ENCODE measurements at places on chromosomes 5 and 9. TPM values are rescaled to one million over a fixed set of nuclear protein-coding genes. Genes with fewer than 3 reads are reported as not detected.
A peak's percentile ranks its signal among the peaks of the same experiment; 100 is the strongest.

DNA sequence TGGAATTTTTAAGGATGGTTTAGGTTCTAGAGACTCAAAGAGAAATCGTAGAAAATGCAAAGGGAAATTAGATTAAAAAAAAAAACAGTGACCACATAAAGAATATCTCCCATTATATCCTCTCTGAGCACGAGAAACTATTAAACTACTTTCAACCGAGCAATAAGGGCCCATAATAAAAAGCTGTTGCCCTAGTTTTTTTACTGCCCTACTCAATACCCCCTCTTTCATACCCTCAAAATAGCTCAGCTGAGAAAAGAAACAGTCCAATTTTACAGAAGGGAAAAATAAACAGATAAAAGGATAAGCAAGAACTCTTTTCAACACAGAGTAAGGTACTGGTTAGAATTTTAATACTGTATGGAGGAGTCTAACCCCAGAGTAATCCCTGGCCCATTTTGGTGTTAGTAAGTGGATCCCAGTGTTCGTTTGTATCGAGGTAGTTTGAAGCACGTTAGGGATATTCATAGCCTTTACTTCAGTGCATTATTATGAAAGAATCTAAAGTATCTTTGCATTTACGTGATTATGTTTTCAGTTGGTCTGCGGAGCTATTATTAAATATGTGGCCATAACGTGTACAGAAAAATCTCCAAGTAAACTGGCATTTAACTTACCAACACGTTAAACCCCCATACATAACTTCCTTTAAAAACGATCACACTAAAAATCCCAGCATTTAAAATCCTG is 980 bp upstream of the RHOBTB3 start:
- H3K27ac ChIP-seq: no peak overlapping the region
- H3K4me3 ChIP-seq: no peak overlapping the region
- peaks cover 59% of the 10 kb centered on the region for H3K27me3 ChIP-seq

GRCh38 chr9:69502671-69503301 is 169.4 kb downstream of the APBA1 start:
- peak; percentile 52 for DNase-seq
- no peak overlapping the region for H3K4me3 ChIP-seq
- H3K4me1 ChIP-seq: no peaks in the 10 kb centered on the region
- no peaks in the 10 kb centered on the region for H3K36me3 ChIP-seq
- H3K27me3 ChIP-seq: no peaks in the 10 kb centered on the region

Gene OR1K1
- 0.41 TPM for polyA plus RNA-seq

Gene ADAMTS2
- polyA plus RNA-seq: 0.03 TPM

DNA sequence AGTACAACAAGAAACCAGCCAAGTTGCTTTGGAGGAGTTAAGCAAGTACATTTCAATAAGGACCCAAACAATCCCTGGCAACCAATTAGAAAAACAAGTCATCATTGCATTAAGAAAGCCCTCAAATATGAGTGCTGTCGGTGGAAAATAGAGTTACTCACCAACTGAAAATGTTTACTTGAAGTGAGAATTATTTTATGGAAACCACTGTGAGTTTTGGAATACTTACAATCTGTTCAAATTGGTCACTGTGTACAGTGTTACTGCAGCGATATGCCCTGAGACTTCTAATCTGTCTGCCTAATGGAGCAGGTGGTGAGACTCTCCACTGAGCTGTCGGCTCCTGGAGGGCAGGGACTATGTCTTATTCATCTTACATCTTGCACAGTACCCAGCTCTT is 1073.2 kb upstream of the DMAC1 start:
- no peaks in the 10 kb centered on the region for H3K36me3 ChIP-seq
- H3K4me1 ChIP-seq: no peaks in the 10 kb centered on the region
- no peaks in the 10 kb centered on the region for H3K27me3 ChIP-seq
- H3K27ac ChIP-seq: no peak overlapping the region

Gene LPAR1
- polyA plus RNA-seq: not detected

DNA sequence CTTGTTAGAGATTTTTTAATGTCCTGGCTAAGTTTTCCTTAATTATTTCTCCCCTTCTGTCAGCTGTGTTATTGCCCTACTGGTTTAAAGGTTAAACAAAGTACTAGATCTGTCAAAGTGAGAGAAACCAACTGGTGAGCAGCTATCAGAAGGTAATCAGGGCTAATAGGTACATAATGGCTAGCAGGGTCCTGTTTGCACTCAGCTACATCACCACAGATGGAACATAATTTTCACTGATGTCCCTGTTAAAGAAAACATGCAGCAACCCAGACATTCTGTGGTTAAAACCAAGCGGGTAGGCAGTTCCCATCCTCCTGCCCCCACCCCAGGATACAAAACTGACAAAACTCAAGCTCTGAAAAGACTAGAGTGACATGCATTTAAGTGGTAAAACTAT is 473.9 kb downstream of the NR2F1-AS1 start:
- H3K27ac ChIP-seq: no peak overlapping the region
- H3K4me1 ChIP-seq: no peaks in the 10 kb centered on the region
- no peak overlapping the region for H3K4me3 ChIP-seq
- DNase-seq: no peak

Gene CDO1
- polyA plus RNA-seq: 0.16 TPM

DNA sequence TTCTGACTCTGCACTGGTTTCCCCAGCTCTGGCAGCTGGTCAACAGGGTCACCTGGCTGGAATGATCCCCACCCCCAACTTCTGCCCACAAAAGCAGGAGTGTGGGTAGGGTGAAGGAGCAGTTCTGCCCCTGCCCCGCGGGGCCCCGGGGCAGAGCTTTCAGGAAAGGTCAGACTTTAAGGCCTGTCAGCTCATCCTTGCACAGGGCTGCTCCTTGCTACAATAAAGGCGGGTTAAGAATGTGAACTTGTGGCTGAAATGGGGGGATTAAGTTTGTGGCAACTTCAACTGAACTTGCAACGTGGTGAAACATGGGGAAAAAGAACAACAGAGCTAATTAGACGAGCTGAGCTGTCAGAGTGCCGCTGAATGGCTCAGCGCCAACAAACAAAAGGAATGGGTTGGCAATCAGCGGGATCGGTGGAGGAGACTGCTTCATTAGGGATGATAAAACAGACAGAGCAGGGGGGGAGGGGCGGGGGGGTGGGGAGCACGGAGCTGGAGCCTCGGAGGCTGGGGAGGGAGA is 50.8 kb downstream of the CRB2 start:
- no peak for DNase-seq
- no peak overlapping the region for H3K27ac ChIP-seq
- no peak overlapping the region for H3K4me3 ChIP-seq
- H3K36me3 ChIP-seq: no peaks in the 10 kb centered on the region
- no peaks in the 10 kb centered on the region for H3K4me1 ChIP-seq

- DNase-seq: no peak
- H3K4me3 ChIP-seq: no peak overlapping the region
- H3K4me1 ChIP-seq: peaks cover 9% of the 10 kb centered on the region
These were observed 230.5 kb downstream of the ESM1 start for GRCh38 chr5:54754878-54755277.

DNA sequence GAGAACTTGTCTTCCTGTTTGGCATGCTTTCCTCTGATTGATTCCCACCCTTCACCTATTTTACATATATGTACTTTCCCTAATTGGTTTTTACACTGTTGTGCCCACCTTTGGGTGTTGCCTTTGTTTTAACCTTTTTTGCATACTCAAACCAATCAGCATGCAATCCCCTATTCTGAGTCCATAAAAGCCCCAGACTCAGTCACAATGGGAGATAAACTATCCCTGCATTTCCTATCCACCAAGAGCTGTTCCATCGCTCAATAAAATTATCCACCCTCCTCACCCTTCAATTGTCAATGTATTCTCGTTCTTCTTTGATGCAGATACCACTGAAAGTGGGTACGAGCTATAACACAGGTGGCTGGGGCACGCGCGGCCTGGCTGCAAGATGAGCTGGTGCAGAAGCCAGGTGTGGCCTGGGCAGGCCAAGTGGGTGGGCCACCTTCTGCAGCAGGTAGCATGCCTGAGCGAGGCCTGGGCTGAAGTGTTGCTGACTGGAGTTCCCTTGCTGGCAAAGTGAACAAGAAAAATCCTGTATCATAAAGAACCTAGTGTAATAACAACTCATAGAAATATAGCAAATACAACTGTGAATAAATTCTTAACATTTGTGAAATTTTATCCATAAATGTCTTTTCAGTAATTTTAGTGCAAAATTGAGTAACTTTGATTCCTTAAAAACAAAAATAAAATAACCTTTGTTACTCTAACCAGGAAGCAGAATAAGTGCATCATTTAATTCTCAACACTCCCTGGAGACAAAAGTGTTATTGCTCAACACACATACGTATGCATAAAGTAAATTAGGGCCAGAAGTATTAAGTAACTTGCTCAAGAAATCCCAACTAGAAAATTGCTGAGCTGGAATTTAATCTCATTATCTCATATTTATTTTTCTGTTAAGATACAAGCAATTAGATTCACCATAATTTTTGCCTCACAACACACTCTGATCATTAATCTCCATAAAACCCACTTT is 685.3 kb upstream of the EDIL3 start:
- no peaks in the 10 kb centered on the region for H3K4me1 ChIP-seq
- no peaks in the 10 kb centered on the region for H3K27me3 ChIP-seq
- no peak overlapping the region for H3K4me3 ChIP-seq

DNA sequence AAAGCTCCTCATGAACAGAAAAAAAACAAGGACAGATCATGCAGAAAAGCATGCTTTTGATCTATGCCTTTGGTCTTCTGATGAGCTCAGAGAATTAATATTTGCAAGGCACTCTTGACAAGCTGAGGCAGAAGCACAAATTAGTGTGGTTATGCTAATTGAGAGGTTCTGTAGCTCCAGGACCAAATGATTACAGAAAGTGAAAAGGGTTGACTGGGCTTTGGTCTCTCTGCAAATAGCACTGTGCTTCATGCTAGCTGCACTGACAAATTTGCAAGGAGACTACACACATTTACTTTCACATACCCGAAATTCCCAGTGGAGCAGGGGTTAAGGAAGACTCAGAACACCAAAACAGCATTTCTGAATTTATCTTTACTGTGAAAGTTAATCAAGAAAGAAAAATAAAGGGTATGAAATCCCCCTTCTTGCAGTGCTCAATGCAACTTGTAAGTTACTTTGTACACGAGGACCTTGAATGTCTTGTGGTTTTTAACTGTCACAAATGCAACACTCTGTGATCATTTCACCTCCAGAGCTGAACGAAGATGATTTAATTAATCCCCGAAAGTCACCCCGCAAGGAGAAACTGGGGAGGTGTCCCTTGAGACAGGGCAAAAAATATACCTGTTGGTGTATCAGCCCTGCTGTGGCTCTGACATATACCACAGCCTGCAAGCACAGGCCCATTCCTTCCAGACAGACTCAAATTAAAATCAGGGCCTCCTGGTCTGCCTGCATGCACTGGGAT is 11.9 kb downstream of the RAPGEF1 start:
- H3K27ac ChIP-seq: peak overlapping the region; percentile 97
- peaks cover 83% of the 10 kb centered on the region for H3K4me1 ChIP-seq
- H3K27me3 ChIP-seq: no peaks in the 10 kb centered on the region
- no peaks in the 10 kb centered on the region for H3K36me3 ChIP-seq
- peak overlapping the region; percentile 77 for H3K4me3 ChIP-seq
- peak; percentile 55 for DNase-seq

DNA sequence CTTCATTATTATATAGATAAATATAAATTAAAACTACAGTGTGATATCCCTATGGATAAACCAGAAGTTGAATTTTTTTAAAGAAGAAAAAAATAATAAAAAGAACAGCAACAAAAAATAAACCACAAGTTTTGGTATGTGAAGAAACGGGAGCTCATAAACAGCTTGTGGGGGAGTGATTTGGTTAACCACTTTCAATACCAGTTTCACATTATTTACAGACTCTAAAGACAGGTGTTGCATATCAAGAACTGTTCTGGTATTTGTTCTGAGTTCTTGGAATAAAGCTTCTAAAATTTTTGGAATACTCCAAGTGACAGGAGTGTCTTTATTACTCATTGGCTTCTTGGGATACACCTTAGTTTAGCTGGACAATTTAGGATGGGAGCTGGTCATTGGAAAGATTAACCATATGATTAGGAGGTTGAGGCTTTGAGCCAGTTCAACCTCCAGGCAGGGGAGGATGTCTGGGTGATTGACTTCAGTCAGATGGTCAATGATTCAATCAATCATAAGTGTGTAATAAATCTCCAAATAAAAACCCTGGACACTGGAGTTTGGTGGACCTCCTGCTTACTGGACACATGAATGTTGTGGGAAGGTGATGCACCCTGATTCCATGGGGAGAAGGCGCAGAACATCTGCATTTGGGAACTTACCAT is 2223.1 kb upstream of the C9orf72 start:
- no peak overlapping the region for H3K27ac ChIP-seq
- H3K4me3 ChIP-seq: no peak overlapping the region
- DNase-seq: no peak
- H3K36me3 ChIP-seq: no peaks in the 10 kb centered on the region
- H3K27me3 ChIP-seq: no peaks in the 10 kb centered on the region

GRCh38 chr9:96874201-96874785 is 20.0 kb upstream of the ZNF782 start:
- DNase-seq: no peak
- peaks cover 22% of the 10 kb centered on the region for H3K27me3 ChIP-seq
- no peaks in the 10 kb centered on the region for H3K36me3 ChIP-seq
- no peak overlapping the region for H3K27ac ChIP-seq

GRCh38 chr9:543478-543877 is 298.0 kb upstream of the DMRT1 start:
- H3K27me3 ChIP-seq: no peaks in the 10 kb centered on the region
- DNase-seq: no peak
- no peak overlapping the region for H3K4me3 ChIP-seq

DNA sequence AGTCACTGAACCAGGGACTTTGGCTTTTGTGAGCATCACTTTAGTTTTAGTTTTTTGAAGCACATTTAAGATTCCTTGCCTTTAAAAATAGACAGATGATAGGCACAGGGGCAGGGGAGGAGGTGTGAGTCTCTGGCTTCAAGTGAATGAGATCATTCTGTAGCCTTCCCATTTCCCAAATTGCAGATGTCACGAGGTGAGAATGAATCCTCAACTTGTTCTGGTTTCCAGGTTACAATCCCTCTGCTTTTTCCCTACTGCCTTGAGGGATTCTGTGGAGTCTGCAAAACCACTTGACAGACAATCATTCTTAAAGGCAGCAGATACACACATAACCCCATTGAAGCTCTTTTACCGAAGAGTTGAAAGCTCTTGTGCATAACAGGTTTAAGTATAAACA is 332.4 kb downstream of the DMAC1 start:
- H3K4me1 ChIP-seq: no peaks in the 10 kb centered on the region
- H3K27ac ChIP-seq: no peak overlapping the region
- no peak for DNase-seq
- H3K27me3 ChIP-seq: peaks cover 2% of the 10 kb centered on the region
- no peak overlapping the region for H3K4me3 ChIP-seq

Gene CAVIN4
- polyA plus RNA-seq: not detected

- H3K27ac ChIP-seq: no peak overlapping the region
- DNase-seq: no peak
- peaks cover 10% of the 10 kb centered on the region for H3K36me3 ChIP-seq
- no peaks in the 10 kb centered on the region for H3K27me3 ChIP-seq
These were observed 25.8 kb downstream of the CAST start for GRCh38 chr5:96687812-96688453.

- no peak overlapping the region for H3K27ac ChIP-seq
- no peaks in the 10 kb centered on the region for H3K36me3 ChIP-seq
- no peak overlapping the region for H3K4me3 ChIP-seq
- H3K27me3 ChIP-seq: no peaks in the 10 kb centered on the region
- no peak for DNase-seq
These were observed 693.4 kb downstream of the KCTD16 start for GRCh38 chr5:144864118-144864517.
